Kidney capillary endothelial cell (primary cell): ENCODE measurements at places on chromosomes 5 and 9.

DNA sequence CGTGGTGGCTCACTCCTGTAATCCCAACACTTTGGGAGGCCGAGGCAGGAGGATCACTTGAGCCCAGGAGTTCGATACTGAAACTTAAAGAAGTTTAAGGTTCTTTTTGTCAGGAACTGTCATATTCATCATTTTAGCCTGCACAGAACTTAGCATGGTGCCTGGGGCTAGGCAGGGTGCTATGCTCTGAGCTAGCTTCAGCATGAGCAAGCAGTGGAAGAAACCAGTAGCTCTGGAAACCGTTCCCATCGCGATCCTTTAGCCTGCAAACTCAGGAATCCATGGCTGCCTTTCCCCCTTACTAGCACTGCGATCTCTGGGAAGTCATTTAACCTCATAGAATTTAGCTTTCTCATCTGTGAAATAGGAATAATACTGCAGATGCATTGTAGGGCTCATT is 80.4 kb downstream of the PTCH1 start:
- DNase-seq = no peak

GRCh38 chr5:155844542-155844941 is 482.4 kb upstream of the SGCD start:
- DNase-seq = no peak

DNA sequence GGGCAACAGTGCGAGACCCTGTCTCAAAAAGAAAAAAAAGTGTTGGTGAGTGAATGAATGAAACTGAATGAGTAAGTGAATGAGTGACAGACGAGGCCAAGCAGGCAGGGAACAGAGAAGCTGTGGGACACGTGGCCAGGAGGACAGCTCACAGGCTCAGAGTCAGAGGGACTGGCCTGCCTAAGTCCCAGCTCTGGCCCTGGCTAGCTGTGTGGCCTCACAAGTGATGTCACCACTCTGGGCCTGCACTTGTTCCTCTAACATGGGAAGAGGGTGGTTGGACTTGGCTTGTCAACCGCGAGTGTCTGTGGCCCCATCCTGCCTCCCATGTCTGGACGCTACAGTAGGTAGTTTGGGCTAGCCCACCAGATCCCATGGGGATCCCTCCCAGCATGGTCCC is 4.7 kb upstream of the PLPP7 start:
- no peak for DNase-seq

DNA sequence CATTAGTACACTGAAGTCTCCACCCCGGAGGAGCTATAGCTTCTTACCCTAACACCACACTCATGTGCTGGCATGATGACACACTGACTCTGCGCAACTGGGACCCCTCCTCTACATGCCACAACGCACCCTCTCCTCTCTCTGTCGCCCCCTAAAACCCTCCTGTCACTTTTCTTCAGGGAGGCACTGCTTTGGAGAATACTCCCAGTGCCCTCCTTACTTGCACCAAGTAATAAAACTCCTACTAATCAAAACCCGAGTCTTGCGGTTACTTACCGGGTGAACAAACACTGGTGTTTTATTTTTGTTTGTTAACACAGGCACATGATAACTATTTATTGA is 12.6 kb upstream of the STXBP1 start:
- no peak for DNase-seq

DNA sequence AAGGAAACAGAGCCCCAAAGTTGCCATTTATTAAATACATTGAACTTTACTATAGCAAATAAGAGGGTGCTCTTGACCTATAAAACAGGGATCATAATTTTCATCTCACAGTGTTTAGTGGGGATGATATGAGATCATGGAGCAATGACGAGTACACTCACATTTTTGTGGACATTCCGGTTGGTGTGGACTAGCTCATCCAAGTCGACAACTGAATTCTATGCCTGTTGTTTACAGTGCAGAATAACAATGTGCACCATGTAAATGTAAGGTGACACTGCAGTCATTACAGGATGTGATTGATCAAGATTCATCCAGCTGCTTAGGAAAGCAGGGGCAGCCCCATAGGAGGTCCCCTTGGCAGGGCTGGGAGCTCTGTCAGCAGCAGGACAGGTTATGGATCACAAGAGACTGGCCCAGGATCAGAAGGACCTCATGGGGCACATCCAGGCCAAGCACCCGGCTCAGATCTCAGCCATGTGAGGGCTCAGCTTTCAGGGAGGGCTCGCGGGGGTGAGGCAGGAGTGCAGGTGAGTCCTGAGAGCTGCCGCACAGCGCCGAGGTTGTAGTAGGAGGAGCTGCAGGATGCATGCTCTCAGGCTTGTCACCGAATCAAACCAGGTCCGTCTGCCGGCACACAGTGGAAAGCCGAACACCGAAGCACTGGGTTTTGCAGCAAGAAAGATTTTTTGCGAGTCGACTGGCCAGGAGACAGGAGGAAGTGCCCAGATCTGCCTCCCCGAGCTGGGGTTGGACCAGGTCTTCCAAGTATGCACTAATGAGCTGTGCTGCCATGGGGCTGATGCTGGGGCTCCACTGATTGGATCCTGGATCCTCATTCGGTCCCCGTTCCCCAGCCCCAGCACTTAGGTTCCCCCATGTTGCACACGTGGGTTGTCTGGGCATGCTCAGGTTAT is 28.2 kb downstream of the MRPL36 start:
- DNase-seq = no peak

DNA sequence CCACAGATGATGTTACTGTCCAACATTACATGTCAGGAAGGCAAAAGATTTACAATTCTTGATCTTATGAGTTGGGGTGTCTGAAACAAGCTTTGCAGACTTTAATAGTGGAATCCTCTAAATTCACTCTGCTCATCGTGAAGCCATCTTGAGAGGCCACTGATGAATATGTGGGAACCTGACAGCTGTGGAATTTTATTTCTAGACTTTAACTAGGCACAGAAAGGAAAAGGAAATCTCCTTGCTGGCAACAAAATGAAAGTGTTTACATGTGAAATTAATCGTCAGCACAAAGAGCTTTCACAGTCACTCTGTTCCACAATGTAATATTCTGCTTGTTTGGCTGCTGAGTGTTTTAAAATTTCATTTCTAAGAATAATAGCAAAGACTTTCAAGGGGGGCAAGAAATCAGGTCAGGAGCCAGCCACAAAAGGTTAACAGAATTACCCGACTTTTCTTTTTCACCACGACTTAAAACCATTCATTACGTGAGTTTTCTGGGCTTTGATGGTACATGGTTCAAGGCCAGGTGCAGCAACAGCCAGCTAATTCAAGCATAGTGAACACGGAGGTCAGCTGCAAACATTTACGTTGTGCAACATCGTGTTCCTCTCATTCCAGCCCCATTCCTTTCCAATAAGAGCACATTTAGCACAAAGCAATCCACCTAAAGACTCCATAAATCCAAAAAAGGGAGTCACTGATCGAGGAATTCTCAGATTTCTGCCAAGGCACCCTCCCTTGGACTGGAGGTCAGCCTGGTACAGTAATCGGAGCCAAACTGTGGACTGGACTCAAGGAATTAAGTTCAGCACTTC is 14.6 kb downstream of the NREP start:
- DNase-seq = no peak

DNA sequence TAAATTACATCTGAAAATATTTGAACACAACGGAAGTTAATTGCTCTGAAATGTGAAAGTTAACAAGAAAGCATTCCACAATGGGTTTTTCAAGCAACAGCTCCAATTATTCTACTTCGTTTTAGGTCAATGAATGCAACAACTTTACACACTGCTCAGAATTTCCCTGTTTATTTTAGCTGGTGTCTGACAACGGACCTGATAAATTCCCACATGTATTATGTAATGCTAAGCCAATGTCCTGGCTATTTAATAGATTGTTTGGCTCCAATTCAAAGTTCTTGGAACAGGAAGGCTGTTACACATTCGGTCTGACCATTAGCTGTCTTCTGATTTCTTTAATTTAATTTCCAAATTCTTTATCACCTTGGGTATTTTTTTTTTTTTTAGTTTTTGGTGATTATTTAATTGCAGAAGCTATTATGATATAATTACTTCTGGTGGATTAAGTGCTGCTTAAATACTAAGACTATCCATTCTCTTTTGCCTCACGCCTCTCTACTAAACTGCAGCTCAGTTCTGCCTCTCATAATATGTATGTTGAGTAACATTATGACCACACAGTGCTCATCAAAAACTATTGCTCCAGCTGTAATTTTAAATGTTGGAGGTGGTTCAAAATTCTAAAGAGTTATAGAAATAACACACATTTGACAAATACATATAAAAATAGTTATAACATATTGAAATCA is 57.9 kb downstream of the MEF2C start:
- peak; percentile 68 for DNase-seq

- no peak for DNase-seq
These were observed 275.1 kb downstream of the SLF1 start for GRCh38 chr5:94893412-94894135.

GRCh38 chr9:99845063-99845462 is 23.4 kb downstream of the NR4A3 start:
- DNase-seq = no peak

- no peak for DNase-seq
These were observed 167.5 kb upstream of the CLINT1 start for GRCh38 chr5:158026304-158027031.

GRCh38 chr5:131720714-131721113 is 76.1 kb downstream of the FNIP1 start:
- no peak for DNase-seq

- no peak for DNase-seq
These were observed 7.4 kb downstream of the TBC1D2 start for GRCh38 chr9:98247831-98248657.

- DNase-seq = peak; percentile 20
These were observed 14.1 kb downstream of the ASPN start for GRCh38 chr9:92468206-92468605.

DNA sequence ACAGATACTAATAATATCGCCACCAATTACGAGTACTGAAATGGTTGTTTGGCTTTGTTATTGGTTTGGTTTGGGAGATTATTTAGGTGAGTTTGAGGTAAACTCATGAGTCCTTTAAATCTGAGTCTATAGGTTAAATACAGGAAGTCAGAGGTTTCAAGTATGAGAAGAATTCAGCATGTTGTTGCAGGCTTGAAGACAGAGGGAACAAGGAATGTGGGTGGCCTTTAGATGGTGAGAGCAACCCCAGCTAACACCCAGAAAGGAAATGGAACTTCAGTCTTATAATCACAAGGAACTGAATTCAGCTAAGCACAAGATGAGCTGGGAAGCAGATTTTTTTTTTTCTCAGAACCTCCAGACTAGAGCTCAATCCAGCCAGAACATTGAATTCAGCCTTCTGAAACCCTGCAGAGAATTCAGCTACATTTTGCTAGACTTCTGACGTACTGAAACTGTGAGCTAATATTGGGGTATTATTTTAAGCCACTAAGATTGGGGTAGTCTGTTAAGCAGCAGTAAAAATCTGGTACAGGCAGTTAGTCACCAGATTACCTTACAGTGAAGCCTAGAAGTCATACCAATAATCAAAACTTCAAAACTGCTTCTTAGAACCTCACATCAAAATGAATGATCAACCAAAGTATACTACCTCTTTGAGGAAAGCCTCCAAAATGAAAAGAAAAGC is 216.0 kb upstream of the PUM3 start:
- DNase-seq = no peak
